ENCODE measurements at places on chromosomes 4 and X. TPM values are rescaled to one million over a fixed set of nuclear protein-coding genes. Genes with fewer than 3 reads are reported as not detected.

Gene RHOXF2
- not detected for total RNA-seq

Gene GLRA2
- total RNA-seq: not detected

Gene BTK
- 26.6 TPM for total RNA-seq

Gene ABCG2
- 7.9 TPM for total RNA-seq

Gene UGT2B11
- total RNA-seq: not detected

Gene UGT8
- 4.2 TPM for total RNA-seq

Gene TBX22
- not detected for total RNA-seq

Gene TSPAN6
- total RNA-seq: 13.2 TPM

Gene ATP6AP2
- total RNA-seq: 135 TPM

Gene C4orf36
- total RNA-seq: 2.1 TPM

Gene UPF3B
- total RNA-seq: 4.5 TPM

Gene AKAP4
- total RNA-seq: not detected

Gene SLC4A4
- 17.0 TPM for total RNA-seq

DNA sequence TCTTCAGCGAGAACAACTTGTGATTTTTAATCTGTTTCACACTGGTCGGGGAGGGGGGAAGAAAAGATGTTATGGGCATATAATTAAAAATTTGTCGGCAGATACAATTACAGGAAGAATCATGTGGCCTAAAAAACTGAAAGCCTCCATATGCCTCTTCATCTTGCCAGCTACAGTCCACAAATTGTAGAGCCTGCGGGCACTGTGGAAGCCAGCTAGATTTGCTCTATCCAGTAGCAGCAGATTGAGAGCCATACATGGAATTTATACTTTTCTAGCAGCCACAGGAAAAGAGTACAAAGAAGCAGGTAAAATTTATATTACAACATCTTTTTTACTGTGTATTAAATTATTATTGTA lies 147.3 kb downstream of the TBL1X start:
- no peaks in the 10 kb centered on the region for H3K27me3 ChIP-seq
- H3K4me1 ChIP-seq: no peaks in the 10 kb centered on the region

- H3K4me3 ChIP-seq: no peak overlapping the region
- H3K36me3 ChIP-seq: no peaks in the 10 kb centered on the region
- H3K27ac ChIP-seq: no peak overlapping the region
- no peak for DNase-seq
- H3K27me3 ChIP-seq: no peaks in the 10 kb centered on the region
Observed at GRCh38 chr4:151563194-151563593, 154.2 kb downstream of the FHIP1A start.

GRCh38 chr4:166896254-166896653 lies 338.0 kb downstream of the SPOCK3 start:
- no peaks in the 10 kb centered on the region for H3K4me1 ChIP-seq
- H3K27me3 ChIP-seq: no peaks in the 10 kb centered on the region
- no peak overlapping the region for H3K27ac ChIP-seq
- no peak for DNase-seq
- H3K4me3 ChIP-seq: no peak overlapping the region

- H3K36me3 ChIP-seq: no peaks in the 10 kb centered on the region
- no peak overlapping the region for H3K4me3 ChIP-seq
- no peaks in the 10 kb centered on the region for H3K4me1 ChIP-seq
- H3K27me3 ChIP-seq: no peaks in the 10 kb centered on the region
- H3K27ac ChIP-seq: no peak overlapping the region
- DNase-seq: no peak
Observed at GRCh38 chr4:23881052-23881501, 8.8 kb downstream of the PPARGC1A start.

GRCh38 chr4:112881842-112882241 lies 167.6 kb upstream of the ANK2 start:
- no peak for DNase-seq
- H3K27ac ChIP-seq: no peak overlapping the region
- no peaks in the 10 kb centered on the region for H3K36me3 ChIP-seq
- H3K27me3 ChIP-seq: no peaks in the 10 kb centered on the region

DNA sequence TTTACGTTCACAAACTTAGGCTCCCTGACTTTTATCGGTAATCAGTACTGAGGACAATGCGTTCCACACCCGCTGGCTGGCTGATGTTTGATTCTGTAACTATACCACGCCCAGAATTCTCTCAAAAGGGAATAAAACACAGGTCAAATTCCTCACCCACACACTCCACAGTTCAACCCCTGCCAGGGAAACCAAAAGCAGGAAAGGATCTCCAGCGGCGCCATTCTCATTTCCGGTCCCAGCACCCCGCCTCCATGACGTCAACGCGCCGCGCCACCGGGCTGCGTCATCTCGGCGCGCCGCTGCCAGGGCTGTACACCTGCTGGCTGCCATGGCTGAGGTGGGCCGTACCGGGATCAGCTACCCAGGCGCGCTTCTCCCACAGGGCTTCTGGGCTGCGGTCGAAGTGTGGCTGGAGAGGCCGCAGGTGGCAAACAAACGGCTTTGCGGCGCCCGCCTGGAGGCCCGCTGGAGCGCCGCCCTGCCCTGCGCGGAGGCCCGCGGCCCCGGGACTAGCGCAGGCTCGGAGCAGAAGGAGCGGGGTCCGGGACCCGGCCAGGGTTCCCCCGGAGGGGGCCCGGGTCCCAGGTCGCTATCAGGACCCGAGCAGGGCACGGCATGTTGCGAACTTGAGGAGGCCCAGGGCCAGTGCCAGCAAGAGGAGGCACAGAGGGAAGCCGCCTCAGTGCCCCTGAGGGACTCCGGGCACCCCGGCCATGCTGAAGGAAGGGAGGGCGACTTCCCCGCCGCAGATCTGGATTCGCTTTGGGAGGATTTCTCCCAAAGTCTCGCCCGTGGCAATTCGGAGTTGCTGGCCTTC lies at the start of the genes ACOX3 and TRMT44:
Gene ACOX3, minus strand, starts transcription at position 232 of the 820 bp plus-strand sequence. CDS start 24,202 bp downstream, outside the sequence.
Gene TRMT44, plus strand, starts transcription at position 286 of the 820 bp plus-strand sequence. Its CDS starts 46 bp downstream, at position 332.
- no peaks in the 10 kb centered on the region for H3K36me3 ChIP-seq
- peaks cover 68% of the 10 kb centered on the region for H3K4me1 ChIP-seq
- peak; percentile 96 for DNase-seq
- peak within 1 kb of the TSS; percentile 94 for H3K27ac ChIP-seq
- H3K27me3 ChIP-seq: no peaks in the 10 kb centered on the region
- peak within 1 kb of the TSS; percentile 96 for H3K4me3 ChIP-seq

DNA sequence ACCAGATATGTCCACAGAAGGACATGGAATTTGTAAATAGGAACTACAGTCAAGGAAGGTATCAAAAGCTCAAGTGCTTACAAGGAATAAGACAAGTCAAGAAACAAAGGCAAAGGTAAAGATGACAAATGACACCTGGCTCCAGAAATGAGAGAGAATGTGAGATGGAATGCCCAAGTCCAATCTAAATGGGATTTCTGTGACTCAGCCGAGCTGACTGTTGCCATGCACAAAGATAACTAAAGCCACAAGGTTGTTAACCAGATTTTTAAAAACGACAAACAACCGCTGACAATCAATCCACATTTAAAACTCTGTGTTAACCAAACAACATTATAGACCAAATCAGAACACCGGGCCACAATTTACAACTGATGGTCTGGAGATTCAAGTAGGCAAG lies 1.1 kb downstream of the NFXL1 start:
- H3K4me3 ChIP-seq: peak overlapping the region; percentile 95
- no peak for DNase-seq
- peak overlapping the region; percentile 88 for H3K27ac ChIP-seq
- peaks cover 7% of the 10 kb centered on the region for H3K4me1 ChIP-seq

- H3K4me1 ChIP-seq: peaks cover 5% of the 10 kb centered on the region
- DNase-seq: no peak
- no peaks in the 10 kb centered on the region for H3K27me3 ChIP-seq
- H3K4me3 ChIP-seq: no peak overlapping the region
- peak overlapping the region; percentile 70 for H3K27ac ChIP-seq
Observed at GRCh38 chrX:20515841-20516461, 249.2 kb upstream of the RPS6KA3 start.

DNA sequence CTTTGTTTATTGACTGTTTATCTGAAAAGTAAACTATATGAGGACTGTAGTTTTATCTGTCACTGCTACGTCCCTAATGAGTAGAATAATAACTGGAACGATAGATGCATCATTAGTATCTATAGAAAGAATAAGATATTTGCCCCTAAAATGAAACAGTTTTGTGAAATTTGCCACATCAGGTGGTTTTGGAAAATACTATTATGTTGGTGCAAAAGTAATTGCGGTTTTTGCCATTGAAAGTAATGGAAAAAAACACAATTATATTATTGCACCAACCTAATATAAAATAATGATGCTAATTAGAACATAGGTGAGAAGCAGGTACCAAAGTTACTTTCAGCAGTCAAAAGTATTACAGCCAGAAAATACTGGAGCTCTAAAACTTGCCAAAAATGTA lies 158.3 kb downstream of the PABPC4L start:
- no peaks in the 10 kb centered on the region for H3K4me1 ChIP-seq
- no peak overlapping the region for H3K27ac ChIP-seq
- no peaks in the 10 kb centered on the region for H3K27me3 ChIP-seq
- no peaks in the 10 kb centered on the region for H3K36me3 ChIP-seq

DNA sequence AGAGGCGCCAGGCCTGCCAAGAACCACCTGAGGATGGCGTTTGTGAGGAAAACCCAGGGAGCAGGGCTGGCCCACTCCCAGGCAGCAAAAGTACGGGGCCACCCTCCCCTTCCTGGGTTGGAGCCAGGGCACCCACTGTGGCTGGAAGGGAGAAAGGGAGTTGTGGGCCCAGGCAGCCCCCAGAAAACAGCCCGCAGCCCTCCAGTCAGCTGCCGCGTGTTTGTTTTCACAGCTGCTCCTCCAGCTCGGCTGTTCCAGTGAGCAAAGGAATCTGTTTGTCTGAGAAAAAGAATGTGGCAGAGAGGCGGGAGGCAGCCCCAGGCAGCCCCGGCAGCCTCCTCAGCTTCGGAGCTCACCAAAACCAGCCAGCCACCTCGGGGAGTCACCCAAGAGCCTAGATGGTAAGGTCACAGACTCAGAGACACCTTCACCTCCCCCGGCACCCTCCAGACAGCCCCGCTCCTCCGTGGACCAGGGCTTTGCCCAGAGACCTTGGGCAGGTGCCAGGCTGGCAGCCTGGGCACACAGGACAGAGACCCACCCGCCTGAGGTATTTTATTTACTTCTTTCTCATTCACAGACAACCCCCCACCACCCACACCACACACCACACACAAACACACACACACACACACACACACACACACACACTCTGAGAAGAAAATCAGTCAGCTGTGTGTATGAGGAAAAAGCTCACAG lies 338.1 kb downstream of the BCOR start:
- H3K27ac ChIP-seq: peak overlapping the region; percentile 19
- DNase-seq: no peak
- H3K36me3 ChIP-seq: no peaks in the 10 kb centered on the region

GRCh38 chr4:130008461-130008860 lies 912.5 kb downstream of the C4orf33 start:
- no peak overlapping the region for H3K27ac ChIP-seq
- no peaks in the 10 kb centered on the region for H3K36me3 ChIP-seq
- no peak overlapping the region for H3K4me3 ChIP-seq
- DNase-seq: no peak

- peak overlapping the region; percentile 45 for H3K27ac ChIP-seq
- peak; percentile 69 for DNase-seq
- H3K36me3 ChIP-seq: no peaks in the 10 kb centered on the region
- H3K27me3 ChIP-seq: no peaks in the 10 kb centered on the region
- peak overlapping the region; percentile 37 for H3K4me3 ChIP-seq
Observed at GRCh38 chr4:74934016-74934831, 1.3 kb downstream of the PARM1 start.

- H3K27ac ChIP-seq: peak overlapping the region; percentile 75
- H3K36me3 ChIP-seq: no peaks in the 10 kb centered on the region
- H3K4me1 ChIP-seq: peaks cover 7% of the 10 kb centered on the region
- no peak overlapping the region for H3K4me3 ChIP-seq
Observed at GRCh38 chrX:154795016-154795415, 10.3 kb downstream of the MPP1 start.

DNA sequence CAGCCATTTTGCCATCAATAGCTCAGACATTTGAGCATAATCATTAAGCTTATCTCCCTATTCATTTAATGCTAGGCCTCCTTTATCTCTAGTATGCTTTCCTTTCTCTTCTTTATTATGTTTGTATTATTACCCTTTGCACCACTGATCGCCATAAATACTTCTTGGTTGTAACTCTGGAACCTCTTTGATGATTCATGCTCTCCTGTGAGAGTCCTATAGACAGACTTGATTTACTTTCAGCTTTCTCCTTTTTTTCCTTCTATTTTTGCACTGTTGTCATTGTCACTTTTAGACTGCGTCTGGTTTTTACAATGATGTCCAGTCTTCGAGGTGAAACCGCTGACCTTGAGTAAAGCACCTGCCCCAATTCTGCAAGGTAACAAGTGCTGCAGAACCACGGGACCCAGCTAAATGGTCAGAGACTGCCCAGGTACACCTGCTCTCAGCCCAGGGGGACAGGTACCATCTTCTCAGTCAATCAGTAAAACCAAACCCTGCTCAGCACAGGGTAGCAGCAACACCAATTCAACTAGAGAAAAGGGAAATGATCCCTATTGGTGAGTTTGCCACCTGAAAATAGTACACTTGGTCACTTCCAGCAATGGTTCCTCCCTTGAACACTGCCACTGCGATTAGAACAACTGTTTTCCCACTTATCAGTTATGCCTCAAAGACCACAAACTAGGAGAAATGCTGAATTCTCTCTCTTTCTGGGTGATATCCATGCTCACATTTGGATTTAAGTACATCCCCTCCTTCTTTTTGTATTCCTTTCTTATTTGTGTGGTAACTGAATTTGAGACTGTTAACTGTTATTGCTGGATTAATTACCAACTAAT lies 125.1 kb downstream of the MAML3 start:
- DNase-seq: no peak
- no peaks in the 10 kb centered on the region for H3K27me3 ChIP-seq
- H3K4me3 ChIP-seq: no peak overlapping the region

GRCh38 chr4:15784959-15785634 lies 7.0 kb downstream of the CD38 start:
- H3K4me1 ChIP-seq: peaks cover under 1% of the 10 kb centered on the region
- peaks cover 7% of the 10 kb centered on the region for H3K36me3 ChIP-seq
- H3K27ac ChIP-seq: no peak overlapping the region
- DNase-seq: no peak

GRCh38 chr4:28006021-28006420 lies 1145.4 kb downstream of the STIM2 start:
- H3K4me3 ChIP-seq: no peak overlapping the region
- no peak for DNase-seq
- H3K36me3 ChIP-seq: no peaks in the 10 kb centered on the region
- H3K27ac ChIP-seq: no peak overlapping the region
- H3K27me3 ChIP-seq: no peaks in the 10 kb centered on the region

GRCh38 chrX:39336671-39337311 lies 535.5 kb downstream of the MID1IP1 start:
- peak overlapping the region; percentile 30 for H3K27ac ChIP-seq
- no peaks in the 10 kb centered on the region for H3K36me3 ChIP-seq
- H3K27me3 ChIP-seq: no peaks in the 10 kb centered on the region
- no peaks in the 10 kb centered on the region for H3K4me1 ChIP-seq
- peak; percentile 51 for DNase-seq

DNA sequence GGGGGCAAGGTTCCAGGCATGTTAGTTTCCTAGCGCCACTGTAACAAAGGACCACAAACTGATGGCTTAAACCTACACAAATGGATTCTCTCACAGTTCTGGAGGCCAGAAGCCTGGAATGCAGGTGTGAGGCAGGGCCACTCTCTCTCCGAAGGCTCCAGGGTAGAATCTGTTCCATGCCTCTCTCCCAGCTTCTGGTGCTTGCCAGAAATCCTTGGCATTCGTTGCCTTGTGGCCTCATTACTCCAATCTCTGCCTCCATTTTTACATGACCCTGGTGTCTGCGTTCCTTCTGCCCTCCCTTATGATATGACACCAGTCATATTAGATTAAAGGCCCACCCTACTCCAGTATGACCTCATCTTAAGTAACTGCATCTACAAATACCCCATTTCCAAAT lies 39.6 kb downstream of the CLDN34 start:
- no peak overlapping the region for H3K4me3 ChIP-seq
- H3K36me3 ChIP-seq: no peaks in the 10 kb centered on the region
- no peak overlapping the region for H3K27ac ChIP-seq
- no peaks in the 10 kb centered on the region for H3K27me3 ChIP-seq
